Right atrium auricular region (tissue), 2 donors: ENCODE measurements at places on chromosomes 4 and X. TPM values are rescaled to one million over a fixed set of nuclear protein-coding genes. Genes with fewer than 3 reads are reported as not detected.

Gene GRSF1
- total RNA-seq, result 43.2 TPM

Gene TGIF2LX
- total RNA-seq, result not detected

Gene CYBB
- 19.7 TPM for total RNA-seq

Gene PCGF3
- total RNA-seq, result 22.6 TPM

Gene PROM1
- total RNA-seq, result 5.2 TPM

Gene LNX1
- total RNA-seq, result 8.9 TPM
